ENCODE measurements at places on chromosomes 13 and 19.

DNA sequence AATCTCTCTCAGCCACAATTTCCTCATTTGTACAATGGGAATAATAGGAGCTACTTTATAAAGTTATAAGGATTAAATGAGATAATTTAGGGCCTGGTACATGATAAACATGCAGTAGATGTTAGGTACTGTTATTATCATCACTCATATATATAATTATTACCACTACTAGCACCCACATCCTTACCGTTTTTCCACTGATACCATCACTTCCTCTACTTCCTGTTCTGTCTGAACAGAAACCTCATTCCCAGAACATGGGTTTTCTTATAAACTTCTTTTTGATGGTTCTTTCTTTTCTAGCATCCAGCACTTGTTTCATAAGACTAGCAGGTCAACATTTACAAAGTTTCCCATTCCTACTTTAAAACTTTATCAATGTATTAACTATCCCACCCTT is 6.3 kb downstream of the CDADC1 start:
- DNase-seq: no peak

- DNase-seq: no peak
These were observed 8.7 kb upstream of the UBAC2 start for GRCh38 chr13:99191900-99192399.

- DNase-seq: no peak
These were observed 13.0 kb downstream of the NTN5 start for GRCh38 chr19:48659768-48660167.

GRCh38 chr19:53958823-53959757 is 3.6 kb upstream of the CACNG8 start:
- DNase-seq: no peak

GRCh38 chr19:55809381-55810058 is 22.3 kb downstream of the NLRP11 start:
- peak; percentile 26 for DNase-seq

Measured in GM06990 (cell line).